Stimulated activated CD4-positive, alpha-beta T cell treated with anti-CD3 and anti-CD28 coated beads, Interleukin-4, amount 100 ng/mL, for 48 hours (primary cell): ENCODE measurements at places on chromosomes 12 and 14.

DNA sequence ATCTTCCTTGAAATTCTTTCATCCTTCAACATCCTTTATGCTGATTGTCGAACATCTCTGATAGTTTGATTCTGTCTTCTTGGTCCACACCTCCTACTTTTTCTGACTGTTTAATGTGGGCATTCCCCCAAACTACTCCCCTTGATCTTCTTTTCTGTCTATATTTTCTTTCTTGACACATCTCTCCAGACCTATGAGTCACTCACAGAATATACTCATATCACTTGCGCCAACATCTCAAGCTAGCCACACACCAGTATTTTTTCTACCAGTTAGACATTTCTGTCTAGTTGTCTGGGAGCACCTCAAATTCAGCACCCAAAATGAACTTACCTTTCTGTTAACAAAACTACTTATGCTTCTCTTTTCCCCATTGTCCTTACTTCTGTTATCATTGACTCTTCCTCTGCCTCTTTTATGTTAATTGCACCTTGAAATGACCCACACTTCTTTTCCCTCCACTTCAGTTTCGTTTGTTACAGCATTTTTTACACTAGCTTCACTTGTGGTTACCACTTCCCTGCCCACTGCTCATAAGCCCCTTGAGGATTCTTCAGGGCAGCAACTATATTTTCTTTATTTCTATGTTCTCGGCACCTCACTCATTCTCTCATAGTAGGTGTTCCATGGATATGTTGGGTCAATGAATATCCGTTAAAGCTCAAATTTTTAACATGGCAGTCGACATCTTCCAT lies 33.5 kb downstream of the TSHR start:
- DNase-seq: no peak

DNA sequence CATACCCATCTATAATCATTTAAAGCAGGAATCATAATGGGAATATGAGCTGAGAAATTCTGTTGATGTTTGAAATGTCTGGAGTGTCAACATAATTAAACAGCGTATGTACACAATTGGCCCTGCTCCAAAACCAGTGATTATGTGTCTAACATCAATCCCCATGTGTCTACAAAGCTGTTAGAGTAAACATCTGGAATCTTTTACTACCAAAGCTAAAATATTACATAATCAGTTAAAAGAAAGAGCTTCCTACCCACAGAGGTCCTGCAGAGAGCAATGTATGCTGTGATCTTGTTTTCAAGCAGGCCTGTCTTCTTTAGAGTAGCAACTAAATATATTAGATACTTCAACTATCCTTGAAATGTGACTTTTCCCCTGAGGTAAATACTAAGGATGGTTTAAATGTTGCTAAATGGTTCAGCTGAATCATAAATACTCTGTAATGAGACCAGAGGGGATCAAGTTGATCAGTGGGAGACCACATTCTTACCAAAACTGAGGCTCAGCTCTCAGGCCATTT lies 74.3 kb downstream of the RASSF8 start:
- DNase-seq: no peak

DNA sequence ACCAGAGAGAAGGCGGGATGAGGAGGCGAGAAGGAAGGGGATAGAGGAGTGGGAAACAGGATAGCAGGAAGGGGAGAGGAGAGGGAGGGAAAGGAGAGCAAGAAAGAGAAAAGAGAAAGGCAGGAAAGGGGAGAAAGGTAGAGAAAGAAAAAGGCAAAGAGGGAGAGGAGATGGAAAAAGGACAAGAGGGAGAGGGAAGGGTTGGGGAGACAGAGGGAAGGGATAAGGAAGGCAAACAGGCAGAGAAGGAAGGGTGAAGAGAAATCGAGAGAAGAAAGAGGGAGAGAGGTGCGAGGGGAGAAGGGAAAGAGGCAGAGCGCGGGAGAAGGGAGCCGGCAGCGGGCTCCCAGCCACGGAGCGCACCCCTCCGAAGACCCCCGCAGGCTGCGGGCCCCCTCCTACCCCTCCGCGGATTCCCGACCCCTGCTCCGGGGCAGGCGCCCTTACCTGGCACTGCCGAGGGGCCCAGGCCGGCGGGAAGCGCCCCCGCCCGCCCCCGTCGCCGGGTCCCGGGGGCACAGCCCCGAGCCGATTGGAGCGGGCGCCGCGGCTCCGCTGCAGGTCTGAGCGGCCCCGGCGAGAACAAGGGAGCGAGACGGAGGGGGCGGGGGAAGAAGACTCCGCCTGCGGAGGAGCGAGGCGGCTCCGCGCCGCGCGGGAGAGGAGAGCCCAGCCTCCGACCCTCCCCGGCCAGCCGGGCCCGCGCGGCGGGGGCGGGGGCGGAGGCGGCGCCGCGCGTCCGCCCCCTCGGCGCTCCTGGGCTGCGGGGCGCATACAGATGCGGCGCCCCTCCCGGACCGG lies at the start of gene CDH24:
CDH24 (minus strand) TSS at position 565 of the 801 bp plus-strand sequence. CDS start 1,787 bp downstream, outside the sequence.
- peak; percentile 57 for DNase-seq

- DNase-seq: no peak
Observed at GRCh38 chr14:100533656-100534485, 53.3 kb downstream of the BEGAIN start.

- DNase-seq: no peak
Observed at GRCh38 chr14:34863844-34864243, 11.3 kb downstream of the BAZ1A start.

DNA sequence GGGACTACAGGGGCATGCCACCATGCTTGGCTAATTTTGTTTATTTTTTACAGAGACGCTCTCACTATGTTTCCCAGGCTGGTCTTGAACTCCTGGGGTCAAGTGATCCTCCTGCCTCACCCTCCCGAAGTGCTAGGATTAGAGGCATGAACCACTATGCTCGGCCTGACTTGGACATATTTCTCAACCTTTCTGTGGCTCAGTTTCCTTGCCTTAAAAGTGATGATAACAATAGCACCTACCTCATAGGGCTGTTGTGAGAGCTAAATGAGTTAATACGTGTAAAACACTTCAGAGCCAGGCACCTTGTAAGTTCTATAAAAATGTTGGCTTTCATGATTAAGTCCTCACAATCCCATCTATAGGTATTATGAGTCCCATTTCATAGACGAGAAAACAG lies 89.2 kb upstream of the METAP2 start:
- no peak for DNase-seq

DNA sequence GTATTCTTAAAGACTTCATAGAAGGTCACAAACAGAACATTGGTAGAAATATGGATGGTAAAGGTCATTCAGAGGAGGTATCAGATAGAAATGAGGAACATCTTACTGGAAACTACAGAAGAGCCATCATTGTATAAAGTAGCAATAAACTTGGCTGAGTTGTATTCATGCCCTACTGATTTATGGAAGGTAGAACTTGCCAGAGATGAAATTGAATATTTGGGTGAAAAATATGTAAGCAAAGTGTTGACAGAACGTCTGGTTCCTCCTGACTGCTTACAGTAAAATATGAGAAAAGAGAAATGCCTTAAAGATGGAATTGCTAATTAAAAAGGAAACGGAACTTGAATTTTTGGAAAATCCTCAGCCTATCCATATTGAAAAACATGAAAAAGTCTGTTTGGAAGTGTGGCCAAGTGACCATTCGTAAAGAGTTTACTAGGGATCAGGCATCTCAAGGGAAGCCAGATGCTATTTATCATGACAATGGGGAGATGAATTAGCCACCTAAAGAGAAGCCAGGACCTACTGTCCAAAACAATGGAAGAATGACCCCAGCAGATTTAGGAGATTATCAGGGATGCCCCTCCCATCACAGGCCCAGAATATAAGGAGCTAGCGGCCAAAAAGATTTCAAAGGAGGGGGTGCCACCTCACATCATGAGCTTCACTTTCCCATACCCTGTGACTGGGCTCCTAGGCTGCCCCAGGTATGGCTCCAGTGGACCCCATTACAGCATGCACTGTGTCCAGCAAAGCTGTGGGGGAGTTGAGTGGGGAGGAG lies 189.3 kb downstream of the ITPR2 start:
- DNase-seq: no peak

- no peak for DNase-seq
Observed at GRCh38 chr14:25899197-25899596, 698.6 kb downstream of the NOVA1 start.

GRCh38 chr14:95297832-95298231 lies 21.9 kb downstream of the CLMN start:
- no peak for DNase-seq

DNA sequence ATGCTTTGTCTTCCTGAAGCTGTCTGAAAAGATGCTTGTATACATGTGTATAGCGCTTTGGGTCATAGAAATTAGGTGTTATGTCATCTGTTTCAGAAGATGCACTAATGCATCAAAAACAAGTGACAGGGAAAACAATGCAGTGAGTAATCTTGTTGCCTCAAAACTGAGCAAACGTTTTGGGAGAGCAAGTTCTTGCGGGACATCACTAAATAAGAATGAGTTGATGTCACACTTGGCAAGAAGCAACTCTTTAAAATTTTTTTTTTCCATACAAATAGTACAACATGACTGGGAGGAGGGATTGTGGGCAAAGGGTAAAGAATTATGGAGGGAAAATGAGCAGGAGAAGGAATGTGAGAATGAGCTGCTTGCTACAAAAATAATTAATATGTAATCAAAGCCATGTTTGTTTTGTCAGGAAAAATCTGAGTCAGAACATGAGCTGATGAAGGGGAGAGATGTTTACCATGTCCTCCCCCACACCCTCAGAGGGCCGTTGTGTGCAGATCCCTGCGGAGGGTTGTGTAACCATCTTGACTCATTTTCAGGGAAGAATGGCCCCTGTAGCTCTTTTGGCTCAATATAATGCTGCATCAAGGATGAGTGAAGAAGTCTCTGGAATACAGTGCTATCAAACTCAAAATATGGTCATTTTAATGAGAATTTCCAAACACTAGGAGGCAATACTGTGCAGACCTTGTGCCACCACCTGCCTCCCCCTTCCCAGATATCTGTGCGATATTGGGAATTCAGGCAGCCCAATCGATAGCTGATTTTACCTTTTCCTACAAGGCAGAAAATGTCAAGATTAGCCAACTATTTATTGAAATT lies 41.4 kb downstream of the BORCS5 start:
- no peak for DNase-seq

GRCh38 chr14:90697577-90698206 lies 118.5 kb downstream of the TTC7B start:
- DNase-seq: peak; percentile 67

- no peak for DNase-seq
Observed at GRCh38 chr12:95940514-95940913, 1.9 kb downstream of the CCDC38 start.

- DNase-seq: no peak
Observed at GRCh38 chr12:71426300-71427047, 13.1 kb upstream of the LGR5 start.

DNA sequence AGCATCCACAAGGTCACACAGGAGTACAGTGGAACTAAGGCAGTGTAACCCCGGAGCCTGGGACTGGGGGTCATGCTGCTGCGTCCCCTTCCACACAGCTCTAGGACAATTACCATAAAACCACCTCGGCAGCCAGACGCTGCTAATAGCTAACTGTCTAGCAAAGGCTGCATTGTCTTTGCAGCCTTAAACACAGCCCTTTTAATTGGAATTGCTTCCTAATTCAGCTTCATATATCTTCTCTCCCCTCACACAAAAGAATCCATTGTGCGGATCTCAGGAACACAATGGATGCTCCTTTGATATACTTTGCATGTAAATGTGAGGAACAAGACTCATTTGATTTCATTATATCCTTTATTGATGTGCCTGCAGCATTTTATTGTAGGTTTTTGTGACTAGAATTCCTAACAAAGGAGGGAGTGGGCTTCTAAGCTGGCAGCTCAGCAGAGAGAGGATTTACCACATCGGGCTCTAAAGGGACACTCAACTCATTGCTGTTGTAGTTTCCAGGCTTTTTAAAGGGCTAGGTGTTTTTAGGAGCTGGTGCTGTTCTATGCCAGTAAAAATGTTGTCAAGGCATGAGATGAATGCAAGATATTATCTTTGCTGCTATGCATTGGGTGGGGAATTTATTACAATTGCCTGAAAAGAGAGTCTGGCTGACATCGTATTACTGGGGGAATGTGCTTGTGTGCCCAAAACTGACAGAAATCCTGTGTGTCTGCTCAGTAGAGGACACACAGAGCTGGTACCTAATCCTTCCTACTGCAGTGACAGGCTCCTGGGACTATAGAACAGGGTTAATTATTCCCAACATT lies 30.4 kb upstream of the DACT1 start:
- no peak for DNase-seq

- no peak for DNase-seq
Observed at GRCh38 chr14:95071649-95072280, 85.6 kb downstream of the DICER1 start.

- no peak for DNase-seq
Observed at GRCh38 chr12:81874586-81874985, 115.4 kb upstream of the PPFIA2 start.

GRCh38 chr12:87661786-87662377 lies 367.3 kb downstream of the C12orf50 start:
- DNase-seq: no peak

DNA sequence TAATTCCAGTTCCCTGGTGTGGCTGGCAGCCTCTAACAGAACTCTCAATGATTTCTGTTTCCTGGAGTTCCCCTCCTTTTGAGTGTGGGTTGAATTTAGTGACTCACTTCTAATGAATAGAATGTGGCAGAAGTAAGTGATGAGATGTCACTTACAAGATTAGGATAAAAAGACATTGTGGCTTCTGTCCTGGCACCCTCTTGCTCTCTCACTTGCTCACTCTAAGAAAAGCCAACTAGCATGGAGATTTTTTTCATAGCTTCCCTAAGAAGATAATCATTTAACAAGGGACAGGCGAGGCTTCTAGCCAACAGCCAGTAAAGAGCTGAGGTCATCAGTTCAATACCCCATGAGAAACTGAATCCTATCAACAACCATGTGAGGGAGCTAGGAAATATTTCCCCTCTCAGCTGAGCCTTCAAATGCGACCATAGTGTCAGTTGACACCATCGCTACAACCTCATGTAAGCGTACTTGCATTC lies 156.7 kb downstream of the TMTC3 start:
- peak; percentile 7 for DNase-seq

GRCh38 chr12:18492372-18493025 lies 231.2 kb downstream of the PIK3C2G start:
- no peak for DNase-seq

DNA sequence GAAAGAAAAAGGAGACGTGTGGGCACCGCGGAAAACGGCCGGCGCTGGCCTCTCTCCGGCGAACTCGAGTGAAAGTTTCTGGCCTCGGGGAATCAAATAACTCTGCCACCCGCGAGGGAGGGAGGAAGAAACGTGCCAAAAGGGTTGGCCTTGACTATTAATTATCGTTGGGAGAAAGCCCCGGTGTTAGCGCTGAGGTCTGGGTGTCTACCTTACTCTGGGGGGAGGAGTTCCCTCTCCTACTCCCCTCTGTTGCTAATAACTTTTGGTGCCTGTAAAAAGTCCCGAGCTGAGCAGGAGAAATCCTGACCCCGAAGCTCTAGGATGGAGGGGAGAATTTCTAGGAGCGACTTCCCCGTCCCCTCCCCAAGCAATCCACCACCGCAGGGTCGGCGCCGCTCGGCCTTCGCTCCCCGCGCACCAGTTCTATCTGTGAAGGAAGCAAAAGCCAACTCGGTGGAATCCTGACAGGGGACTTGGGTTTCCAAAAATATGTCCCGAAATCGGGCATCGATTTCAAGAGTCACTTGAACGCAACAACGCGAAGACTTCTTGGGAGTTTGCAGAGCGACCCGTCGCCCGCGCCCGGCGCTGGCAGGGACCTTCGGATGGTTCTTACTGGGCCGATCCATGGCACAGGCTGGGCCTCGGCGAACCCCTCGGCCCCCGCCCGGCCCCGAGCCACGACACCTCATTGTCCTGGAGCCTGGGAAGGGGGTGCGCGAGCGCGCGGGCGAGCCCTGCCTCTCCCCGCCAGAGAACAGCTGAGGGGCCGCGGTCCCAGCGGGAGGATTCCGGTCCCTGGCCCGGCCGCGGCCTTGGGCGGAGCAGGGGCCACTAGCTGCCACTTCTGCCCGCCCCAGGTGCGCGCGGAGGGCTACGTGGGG lies 1.7 kb downstream of the OTX2 start:
- DNase-seq: no peak

GRCh38 chr14:104870368-104871144 lies 5.5 kb downstream of the CEP170B start:
- DNase-seq: peak; percentile 30
